DMS79 (cell line): ENCODE measurements at places on chromosomes 4 and X.
A peak's percentile ranks its signal among the peaks of the same experiment; 100 is the strongest.

DNA sequence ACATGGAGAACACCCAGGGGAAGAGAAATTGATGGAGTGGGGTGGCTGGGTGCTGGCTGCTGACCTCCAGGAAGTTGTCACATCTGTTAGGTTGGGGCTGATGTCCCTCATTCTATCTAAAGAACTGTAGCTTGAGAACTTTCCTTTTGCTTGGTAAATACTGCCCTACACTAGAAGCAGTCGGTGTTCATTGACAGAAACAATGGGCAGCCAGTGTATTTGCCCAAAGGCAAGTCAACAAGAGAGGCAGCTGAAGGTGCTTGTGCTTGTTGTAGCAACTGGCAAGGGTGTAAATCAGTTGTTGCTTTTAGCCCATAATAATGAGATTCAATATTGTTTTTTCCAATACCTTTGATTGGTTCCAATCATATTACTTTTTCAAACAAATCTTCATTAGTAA is 956 bp downstream of the TMEM154 start:
- DNase-seq, result no peak

- DNase-seq, result no peak
Observed at GRCh38 chrX:111244235-111244750, 26.0 kb downstream of the CAPN6 start.

- no peak for DNase-seq
Observed at GRCh38 chr4:38192516-38192915, 232.3 kb downstream of the PTTG2 start.

- DNase-seq, result no peak
Observed at GRCh38 chr4:65893271-65893670, 223.0 kb upstream of the EPHA5 start.

DNA sequence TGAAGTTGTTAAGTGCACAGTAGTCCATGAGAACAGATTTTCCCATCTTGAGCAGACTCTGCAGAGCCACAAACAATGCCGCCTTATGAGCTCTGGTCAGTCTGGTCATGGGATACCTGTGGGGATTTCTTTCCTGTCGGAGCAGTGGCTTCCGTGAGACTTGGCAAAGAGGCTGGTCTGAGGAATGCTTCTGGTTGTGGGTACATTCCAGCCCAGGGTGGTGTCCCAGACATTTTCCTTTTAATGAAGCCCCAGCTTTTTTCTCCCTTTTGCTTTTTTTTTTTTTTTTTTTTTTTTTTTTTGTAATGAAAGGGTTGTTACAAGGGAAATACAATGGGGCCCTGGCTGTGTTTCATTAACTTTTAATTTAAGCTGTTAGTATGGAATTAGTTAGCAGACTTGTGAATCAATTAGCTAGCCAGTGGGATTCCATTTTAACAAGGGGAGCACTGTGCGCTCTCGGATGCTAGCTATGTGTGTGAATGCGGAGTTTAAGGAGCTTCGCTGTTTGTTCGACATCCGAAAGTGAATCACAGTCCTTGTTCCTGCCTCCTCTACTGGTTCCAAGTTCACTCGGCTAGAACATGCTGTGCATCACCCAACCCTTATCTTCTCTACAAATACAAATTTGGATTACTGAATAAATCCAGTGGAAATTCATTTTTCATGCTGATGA is 225.1 kb downstream of the CBR4 start:
- no peak for DNase-seq

- no peak for DNase-seq
Observed at GRCh38 chr4:24321131-24321530, 263.2 kb downstream of the DHX15 start.

DNA sequence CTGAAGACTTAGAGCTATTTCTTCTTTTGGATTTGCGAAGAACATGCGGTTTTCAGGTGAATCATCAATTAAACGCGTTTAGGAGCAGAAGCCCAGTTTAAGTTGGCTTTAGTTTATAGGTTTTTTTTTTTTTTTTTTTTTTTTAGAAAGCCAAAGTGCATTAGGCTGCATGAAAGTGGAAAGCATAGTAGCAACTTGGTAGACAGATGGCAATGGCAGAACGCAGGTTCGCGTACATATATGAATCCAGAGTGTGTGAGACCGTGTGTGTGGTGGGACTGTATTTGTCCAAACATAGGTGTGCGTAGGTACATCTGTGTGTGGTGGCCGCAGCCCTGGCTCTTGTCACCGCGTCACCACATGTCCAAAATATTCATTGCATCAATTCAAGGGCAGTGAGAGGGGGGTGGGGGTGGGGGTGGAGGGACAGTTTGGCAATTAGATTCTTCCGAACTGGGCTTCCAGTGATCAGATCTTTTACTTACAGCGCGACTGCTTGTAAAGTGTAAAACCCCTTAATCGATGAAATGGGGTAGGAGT is 901 bp downstream of the JADE1 start:
- no peak for DNase-seq

GRCh38 chr4:147909225-147909624 is 177.3 kb downstream of the ARHGAP10 start:
- DNase-seq, result no peak

DNA sequence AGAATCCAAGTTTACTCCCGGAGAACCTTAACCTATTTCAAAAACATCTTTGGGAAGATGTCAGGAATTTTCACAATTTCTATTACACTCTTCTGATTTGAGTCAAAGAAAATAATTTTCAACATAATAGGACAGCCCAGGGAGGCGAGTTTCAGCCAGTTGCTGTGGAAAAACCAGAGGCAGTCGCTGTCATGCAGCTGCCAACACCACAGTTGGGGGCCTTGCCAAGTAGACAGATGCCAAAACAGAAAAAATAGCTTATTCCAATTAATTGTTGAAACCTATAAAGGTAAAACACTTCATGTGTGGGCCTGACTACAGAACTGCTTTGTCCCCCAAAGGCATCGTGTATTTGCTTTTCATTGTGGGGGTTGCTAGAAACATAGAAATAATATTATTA is 225.8 kb downstream of the DMD start:
- DNase-seq, result no peak

DNA sequence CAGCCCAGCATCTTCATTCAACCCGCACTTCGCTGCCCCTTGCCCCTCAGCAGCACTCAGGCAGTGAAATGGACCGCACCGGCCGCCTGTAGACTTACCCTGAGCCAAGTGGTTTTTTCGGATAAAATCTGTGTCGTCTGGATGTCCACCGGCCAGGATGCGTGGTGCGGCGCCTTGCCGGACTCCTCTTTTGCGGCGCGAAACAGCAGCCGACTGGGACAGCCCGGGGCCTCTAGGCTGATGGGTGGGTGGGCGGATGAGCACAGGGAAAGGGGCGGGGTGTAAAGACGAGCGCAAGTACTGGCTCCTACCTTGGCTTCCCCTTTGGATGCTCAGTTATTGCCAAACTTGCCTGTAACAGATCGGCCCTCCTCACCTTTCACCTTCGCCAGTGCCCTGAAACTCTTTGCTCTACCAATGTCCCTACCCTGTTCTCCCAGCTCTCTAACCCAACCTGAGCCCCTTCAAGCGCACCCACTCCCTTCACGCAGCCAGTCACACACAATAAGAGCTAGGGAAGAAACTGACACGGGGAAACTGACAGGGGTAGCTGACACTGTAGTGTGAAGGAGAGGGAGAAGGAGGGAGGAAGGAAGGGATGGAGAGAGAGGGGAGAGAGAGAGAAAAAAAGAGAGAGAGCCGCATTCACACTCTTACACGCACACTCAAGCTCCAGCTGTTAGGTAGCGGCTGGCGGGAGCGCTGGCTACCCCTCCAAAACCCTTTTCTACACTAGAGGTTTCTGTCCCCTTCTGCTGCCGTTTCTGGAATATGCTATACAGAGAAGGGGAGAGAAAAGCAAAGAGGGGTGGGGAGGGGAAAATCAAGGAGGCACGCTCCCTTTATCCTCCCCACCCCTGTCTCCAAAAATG is 559 bp downstream of the TRPC5 start:
- DNase-seq, result peak; percentile 28

DNA sequence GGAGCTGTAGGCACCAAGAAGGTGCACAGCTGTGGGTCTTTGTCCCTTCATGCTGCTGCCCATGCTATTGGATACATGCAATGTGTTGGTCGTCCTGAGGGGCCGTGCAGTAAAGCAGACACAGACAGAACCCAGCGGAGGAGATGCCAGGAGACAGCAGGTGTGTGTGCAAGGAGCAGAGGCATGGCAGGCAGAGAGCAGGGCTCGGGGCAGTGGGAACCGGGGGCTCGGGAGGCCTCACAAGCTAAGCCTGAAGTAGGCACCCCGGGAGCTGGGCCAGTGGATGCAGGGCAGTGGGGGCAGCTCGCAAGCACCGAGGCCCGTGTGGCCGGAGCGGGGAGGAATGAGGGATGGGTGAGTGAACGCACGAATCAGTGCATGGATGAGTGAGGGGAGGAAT is 13.2 kb downstream of the HTRA3 start:
- no peak for DNase-seq

- no peak for DNase-seq
Observed at GRCh38 chrX:39736216-39737211, 361.2 kb downstream of the BCOR start.

DNA sequence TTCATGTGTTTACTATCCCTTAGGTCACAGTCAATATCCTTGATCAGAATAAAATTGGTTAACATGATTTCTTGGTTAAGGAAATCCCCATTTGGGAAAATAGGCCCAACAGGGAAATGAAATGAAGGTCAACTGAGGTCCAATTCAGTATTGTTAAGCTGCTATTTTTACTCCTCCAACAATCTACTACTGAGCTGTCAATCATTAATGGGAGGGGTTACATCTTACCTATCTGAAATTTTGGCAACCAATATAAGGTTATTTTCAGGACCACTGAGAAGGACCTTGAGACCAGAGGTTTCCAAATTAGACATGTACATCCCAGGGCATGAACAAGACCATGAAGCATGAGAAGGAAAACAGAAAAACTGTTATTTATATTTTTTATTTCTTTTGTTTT is 64.2 kb upstream of the ALG13 start:
- DNase-seq, result no peak

DNA sequence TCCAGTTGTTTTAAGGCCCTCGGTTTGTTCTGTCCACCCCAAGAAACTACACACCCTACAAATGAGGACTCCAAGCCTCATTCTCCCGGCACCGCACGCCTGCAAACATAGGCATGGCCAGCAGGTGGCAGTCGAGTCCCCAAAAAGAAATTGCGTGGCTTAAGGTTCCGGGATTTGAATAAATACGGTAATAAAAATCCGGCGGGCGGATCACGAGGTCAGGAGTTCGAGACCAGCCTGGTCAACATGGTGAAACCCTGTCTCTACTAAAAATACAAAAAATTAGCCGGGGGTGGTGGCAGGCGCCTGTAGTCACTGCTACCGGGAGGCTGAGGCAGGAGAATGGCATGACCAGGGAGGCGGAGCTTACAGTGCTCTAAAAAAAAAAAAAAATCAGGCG is 21.8 kb upstream of the CSF2RA start:
- DNase-seq, result no peak

GRCh38 chrX:15143050-15143824 is 126.6 kb downstream of the ASB9 start:
- DNase-seq, result no peak

DNA sequence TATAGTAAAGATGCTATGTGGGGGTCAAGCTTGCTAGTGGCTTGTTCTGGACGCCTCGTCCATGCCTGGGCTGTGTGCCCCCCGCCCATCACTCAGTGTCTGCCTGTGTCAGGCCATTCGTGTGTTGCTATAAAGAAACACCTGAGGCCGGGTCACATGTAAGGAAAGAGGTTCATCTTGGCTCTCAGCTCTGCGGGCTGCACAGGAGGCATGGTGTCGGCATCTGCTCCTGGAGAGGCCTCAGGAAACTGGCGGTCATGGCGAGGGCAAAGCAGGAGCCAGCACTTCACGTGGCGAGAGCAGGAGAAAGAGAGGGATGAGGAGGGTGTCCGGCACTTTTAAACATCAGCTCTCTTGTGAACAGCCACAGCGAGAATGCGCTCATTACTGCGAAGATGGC is 25.2 kb downstream of the PIGG start:
- no peak for DNase-seq

- peak; percentile 82 for DNase-seq
Observed at GRCh38 chr4:181258569-181258968, 984.6 kb upstream of the TENM3 start.

- DNase-seq, result no peak
Observed at GRCh38 chr4:38866973-38867477, 581 bp upstream of the FAM114A1 start.

GRCh38 chr4:2296631-2297601 is 35.0 kb upstream of the MXD4 start:
- DNase-seq, result no peak

- DNase-seq, result no peak
Observed at GRCh38 chr4:8051644-8052043, 107.0 kb downstream of the ABLIM2 start.

- DNase-seq, result no peak
Observed at GRCh38 chr4:182877326-182877883, 39.8 kb downstream of the DCTD start.

GRCh38 chrX:99172958-99173357 is 1237.1 kb downstream of the PCDH19 start:
- DNase-seq, result no peak

GRCh38 chr4:99462875-99463464 is 27.8 kb upstream of the ADH7 start:
- DNase-seq, result no peak

GRCh38 chr4:95170176-95170575 is 378.6 kb downstream of the UNC5C start:
- DNase-seq, result no peak
